ENCODE measurements at places on chromosomes 5 and 9.

DNA sequence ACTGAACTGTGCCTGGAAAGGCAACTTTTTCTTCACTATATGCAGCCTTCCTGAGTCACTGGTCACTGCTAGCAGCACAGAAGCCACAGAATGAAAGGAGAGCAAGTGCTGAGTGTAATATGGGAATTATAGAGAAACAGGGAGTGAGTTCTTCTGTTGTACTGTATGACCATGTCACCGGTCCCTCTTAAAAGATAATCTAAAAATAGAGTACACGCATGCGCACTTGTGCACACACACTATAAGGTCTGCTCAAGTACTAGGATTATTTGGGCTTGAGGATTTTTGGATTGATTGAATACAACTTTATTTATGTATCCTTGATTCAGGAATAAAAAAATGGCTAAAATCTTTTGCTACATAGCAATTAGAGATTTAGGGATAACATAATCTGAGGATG, 571.9 kb downstream of the PDE4D start:
- no peak for DNase-seq

GRCh38 chr5:127400539-127400938, 109.9 kb downstream of the MEGF10 start:
- DNase-seq: no peak

DNA sequence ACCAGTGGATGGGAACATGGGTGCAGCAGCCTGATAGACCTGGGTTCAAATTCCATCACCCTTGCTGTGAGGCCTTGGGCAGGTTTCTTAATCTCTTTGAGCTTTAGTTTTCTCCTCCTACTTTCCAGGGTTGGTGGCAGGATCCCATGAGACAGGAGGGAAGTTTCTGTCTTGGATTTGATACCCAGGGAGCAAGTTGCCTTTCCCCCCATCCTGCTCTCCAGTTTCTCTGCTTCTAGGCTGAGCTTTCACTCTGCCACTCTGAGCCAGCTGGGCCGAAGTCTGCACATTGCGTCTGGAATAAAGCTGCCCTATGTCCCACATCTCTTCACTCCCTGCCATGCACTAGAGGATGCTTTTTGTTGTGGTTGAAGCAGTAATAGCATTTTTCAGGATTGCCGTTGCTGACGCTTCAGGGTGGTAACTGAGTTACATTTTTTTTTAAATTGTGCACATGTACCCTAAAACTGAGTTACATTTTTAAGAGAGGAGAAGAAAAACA, 40.5 kb upstream of the ANGPTL2 start:
- no peak for DNase-seq

- no peak for DNase-seq
These were observed 3.0 kb upstream of the TUBB4B start for GRCh38 chr9:137237759-137238726.

DNA sequence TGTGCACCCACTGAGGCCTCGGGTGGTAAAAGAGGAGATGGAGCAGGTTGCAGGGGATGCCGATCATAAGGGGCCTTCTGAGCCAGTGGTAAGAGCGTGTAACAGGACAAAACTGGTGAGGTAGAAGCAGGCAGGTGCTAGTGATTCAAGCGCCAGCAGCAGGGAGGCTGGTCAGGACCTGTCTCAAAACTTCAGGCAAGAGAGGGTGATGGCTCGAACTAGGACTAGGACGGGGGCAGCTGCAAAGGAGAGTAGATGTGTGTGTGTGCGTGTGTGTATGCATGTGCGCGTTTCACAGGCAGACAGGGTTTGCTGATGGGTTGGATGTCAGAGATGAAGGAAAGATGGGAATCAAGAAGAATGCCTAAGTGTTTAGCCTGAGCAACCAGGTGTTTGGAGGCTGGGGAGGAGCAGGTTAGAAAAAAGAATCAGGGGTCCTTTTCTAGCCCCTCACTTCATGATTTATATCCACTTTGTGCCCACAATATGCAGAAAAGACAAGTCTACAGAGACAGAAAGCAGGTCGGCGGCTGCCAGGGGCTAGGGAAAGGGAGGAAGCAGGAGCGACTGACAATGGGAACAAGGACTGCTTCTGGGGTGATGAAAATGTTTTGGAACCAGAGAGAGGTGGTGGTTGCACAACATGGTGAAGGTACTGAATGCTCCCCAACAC, 15.2 kb downstream of the HRH2 start:
- DNase-seq: no peak

GRCh38 chr9:126700903-126701812, 87.4 kb downstream of the LMX1B start:
- no peak for DNase-seq

DNA sequence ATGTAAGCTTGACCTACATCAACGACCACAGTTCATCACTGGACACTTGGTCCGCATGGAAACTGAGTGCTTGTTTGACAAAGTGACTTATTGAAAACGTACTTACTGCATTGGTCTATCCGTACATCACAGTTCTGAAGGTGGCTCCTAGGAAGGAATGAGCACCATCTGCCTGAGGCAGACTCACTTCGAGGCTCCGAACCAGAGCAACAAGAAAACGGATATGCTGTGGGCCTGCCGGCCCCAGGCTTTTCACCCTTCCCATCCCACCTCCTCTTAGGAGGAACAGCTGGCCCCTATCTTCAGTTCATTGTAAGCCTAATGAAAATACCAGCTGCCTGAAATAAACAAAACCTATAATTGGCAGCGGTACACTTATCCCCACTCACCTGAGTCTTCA, 67.2 kb upstream of the TSLP start:
- no peak for DNase-seq

GRCh38 chr9:89854715-89855475, 250.1 kb downstream of the GADD45G start:
- no peak for DNase-seq

DNA sequence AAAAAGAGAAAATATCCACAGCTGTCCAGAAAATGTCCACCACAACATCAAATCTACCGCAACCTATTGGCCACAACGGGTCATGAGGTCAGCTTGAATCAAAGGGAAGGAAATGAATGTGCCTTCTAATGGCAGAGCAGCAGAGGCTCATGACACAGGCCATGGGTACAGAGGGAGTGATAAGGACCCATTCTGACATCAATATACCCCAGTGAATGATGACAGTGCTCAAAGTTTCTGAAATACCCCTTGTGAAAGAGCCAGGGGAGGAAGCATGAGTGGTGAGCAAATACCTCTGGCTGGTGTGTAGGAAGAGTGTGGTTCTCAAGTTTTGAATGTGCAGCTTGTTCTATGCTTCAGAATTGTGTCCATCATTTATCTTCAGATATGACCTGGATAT, 348.2 kb downstream of the IRX1 start:
- no peak for DNase-seq

- no peak for DNase-seq
These were observed 49.0 kb downstream of the PTTG1 start for GRCh38 chr5:160470437-160471361.

GRCh38 chr5:40481241-40481640, 198.5 kb upstream of the PTGER4 start:
- no peak for DNase-seq

DNA sequence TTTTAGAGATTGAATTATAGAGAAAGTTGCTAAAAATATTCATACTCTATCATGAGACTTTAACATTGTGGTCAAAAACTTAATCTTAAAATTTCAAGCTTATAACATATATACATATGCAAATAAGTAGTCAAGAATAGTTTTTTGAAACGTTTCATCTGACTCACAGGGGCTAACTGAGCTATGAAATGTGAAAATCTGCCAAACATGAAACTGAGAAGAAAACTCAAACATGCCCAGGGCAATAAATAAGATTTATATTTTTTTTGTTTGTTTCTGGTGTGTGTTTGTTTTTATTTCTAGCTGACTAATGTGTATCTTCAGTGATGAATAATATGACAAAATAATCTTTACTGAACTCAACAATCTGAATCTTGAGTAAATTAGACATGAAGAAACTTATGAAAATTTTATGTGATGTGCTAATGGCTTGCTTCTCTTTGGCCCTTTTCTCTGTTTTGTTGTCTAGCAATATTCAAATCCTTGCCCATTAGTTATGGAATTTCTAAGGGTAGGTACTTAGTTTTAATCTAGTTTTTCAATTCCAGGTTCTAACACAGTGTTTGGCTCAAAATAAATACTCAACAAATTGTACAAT, 99.9 kb downstream of the FAM174A start:
- no peak for DNase-seq

GRCh38 chr5:40397976-40398375, 281.7 kb upstream of the PTGER4 start:
- no peak for DNase-seq

- no peak for DNase-seq
These were observed 166.4 kb downstream of the DMRT2 start for GRCh38 chr9:1216532-1216931.

DNA sequence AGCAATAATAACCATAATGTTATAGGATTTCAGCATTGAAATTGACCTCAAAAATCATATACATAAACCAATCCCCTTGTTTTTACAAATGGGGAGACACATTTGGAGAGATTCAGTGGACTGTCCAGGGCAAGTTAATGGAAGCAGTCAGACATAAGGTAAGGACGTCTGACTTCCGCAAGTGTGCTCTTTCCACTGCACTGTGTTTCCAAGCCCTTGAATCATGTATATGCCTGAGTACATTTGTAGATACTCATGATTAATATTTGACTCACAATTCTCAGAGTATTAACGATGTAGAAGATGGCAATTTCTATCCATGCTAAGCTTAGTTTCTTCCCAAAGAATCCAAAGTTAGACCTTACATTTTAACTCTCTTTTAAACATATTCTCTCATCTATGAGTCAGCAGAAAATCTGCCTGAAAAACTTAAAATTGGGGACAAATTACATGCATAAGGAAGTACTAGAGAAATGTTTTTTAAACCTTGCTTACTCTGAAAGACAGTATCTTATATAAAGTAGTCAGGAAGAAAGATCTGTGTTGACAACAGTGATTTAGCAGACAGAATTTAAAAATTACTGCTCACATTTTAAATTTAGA, 165.3 kb downstream of the NFIB start:
- DNase-seq: no peak

DNA sequence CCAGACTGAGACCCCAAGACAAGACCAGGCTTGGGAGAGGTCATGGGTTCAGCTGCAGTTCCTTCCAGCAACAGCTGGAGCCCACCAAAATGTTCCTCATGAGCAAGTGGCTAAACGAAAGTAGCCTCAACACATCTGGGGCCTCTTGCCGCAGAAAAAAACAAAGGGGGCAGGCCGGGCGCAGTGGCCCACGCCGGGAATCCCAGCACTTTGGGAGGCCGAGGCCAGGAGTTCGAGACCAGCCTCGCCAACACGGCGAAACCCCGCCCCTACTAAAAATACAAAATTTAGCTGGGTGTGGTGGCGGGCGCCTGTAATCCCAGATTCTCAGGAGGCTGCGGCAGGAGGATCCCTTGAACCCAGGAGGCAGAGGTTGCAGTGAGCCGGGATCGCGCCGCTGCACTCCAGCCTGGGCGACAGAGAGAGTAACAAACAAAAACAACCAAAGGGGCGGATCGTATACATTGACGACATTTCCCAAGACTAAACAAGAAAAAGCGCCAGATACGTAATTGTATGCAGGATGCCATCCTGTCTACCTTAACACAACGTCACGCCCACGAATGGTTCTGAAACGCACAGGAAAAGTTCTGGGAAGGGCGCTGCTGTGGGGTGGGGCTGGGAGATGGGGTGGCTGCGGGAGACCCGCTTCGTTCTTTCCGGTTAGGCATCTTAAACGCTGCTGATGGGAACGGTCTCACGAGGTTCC, 1.7 kb downstream of the INPP5E start:
- no peak for DNase-seq

DNA sequence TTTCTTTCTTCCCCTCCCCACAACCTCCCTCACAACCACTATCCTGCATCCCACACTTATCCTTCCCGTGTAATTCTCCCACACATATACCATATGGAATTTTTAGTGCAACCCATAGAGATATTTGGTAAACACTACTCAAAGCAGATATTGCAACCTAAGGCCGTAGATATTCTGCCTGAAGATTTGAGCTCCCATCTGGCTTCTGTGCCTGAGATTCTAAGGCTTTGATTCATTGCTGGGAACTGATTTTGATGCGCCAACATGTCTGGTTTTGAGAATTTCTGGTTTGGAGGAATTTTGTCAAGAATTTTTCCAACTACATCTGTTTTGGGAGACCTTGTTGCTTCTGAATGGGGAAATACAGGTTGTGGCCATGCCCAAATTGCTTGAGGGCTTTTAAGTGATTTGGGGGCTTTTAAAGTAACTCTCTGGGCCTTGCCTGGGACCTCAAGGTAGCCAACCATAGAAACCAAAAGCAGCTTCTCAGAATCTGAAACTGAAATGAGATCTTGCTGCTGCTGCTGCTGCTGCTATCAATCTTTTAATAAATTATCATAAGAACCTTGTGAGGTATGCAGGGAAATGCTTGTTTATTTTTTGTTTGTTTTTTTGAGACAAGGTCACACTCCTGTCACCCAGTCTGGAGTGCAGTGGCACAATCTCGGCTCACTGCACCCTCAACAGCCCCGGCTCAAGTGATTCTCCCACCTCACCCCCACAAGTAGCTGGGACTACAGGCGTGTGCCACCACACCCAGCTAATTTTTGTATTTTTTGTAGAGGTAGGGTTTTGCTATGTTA, 36.2 kb downstream of the PLAC8L1 start:
- no peak for DNase-seq

DNA sequence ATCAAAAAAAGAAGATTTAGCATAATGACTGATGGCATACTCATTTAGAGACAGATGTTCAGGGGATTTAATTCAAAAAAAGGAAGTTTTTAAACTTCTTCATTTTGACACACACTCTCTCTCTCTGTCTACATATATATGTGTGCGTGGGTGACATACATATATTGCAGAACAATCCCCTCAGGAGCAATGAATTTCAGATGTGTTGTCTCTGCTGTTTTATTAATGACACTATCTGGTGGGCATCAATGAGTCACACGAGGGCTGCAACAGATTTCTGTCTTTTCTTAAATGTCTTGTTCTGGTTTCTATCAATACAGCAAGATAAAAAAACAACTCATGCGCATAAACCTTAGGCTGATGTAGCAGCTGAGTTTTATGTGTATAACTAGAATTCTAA, 123.5 kb upstream of the SLCO6A1 start:
- DNase-seq: no peak

- DNase-seq: no peak
These were observed 225.4 kb upstream of the RFX3 start for GRCh38 chr9:3751125-3751758.

DNA sequence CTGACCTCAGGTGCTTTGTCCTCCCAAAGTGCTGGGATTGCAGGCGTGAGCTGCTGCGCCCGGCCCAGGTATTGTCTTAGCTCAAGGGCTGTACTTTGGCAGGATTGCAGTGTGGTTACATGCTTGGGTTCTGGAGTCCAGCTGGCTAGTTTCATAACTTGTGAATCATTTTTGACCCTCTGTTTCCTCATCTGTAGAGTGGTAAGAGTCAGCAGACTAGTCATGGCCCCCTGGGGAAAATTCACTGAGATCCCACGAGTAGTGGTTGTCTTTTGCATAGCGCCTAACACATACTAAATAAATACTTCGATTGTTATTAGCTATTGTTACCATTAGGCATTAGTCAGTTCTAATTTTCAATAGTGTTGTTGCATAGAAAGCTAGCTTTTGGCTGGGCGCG, 14.3 kb downstream of the PTPA start:
- no peak for DNase-seq

GRCh38 chr5:120457839-120458507, 6.1 kb upstream of the PRR16 start:
- no peak for DNase-seq

- no peak for DNase-seq
These were observed 1.5 kb downstream of the PAPPA start for GRCh38 chr9:116154976-116155697.

GRCh38 chr5:14200312-14200990, 57.3 kb downstream of the TRIO start:
- DNase-seq: no peak
